ELF-1 (cell line): ENCODE measurements at places on chromosomes 1 and 21.

GRCh38 chr1:71231751-71232150 lies 150.9 kb upstream of the ZRANB2 start:
- no peak for DNase-seq

DNA sequence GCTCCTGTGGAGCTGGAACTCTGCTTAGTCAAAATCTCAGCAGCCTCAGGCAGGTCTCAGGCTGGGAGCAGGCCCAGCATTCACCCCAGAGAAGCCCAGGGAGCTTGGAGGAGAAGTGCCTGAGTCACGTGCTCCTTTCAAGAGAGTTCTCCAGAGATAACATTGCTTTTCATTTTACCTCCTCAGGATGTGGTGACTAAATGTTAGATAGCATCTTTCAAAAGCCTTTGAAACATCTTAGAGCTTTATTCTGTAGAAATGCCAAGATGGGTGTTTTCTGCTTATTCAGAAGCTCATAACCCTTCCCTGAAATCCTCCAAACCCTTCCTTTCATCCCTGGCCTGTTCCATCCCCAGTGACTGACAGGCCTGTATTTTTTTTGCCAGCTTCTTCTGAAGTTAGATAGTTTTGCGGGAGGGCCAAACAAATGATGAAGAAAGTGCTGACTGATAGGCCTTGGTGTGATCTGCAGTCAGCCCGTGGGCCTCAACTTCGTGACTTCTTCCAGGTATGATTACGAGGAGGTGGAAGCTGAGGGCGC lies 58.0 kb downstream of the PGM1 start:
- DNase-seq = no peak

DNA sequence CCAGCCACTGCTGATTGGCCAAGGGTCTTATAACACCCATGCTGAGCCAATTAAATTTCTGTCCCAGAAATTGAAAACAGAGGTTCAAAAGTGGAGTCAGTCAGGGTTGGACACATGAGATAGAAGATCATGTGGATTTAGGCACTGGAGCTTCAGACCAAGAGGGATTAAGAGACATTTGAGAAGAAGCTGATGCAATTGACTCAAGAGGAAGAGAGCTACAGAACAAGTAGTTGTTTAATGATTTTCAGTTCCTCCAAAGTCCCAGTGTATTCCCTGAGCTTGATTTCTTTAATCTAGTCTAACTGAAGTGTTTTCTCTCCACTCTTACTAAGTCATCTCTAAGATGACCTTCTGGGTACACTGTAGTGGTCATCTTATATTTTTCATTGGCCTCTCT lies 227.1 kb downstream of the DUSP10 start:
- DNase-seq = no peak

DNA sequence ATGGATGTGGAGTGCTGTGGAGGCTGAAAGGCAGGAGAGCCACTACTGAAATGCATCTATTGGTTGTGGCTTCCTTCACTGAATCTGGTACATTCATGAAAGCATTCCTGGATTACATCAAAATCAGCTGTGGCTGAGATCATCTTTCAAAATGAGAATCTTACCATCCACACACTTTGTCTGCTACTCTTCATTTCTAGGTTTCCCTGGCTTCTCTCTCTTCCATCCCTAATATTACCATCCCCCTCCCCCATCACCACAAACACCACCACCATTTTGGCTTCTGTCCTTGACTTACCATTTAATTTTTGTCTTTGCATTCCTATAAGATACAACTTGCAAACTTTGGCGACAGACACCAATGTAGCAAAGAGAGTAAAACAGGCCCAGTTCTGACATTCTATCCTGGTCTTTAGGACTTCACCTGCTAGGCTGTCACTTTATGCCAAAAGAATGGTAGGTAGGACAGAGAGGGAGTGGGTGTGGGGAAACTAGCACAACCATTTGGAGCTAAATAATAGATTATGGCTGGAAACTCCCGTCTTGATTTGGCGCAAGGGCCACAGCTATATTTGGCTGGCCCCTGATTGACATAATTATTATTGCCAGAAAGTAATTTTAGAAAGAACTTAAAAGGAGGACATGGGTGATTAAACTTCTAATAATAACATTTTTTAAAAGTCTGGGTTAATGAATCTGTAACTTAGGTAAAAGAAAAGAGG lies 15.1 kb upstream of the DUSP10 start:
- DNase-seq = no peak

GRCh38 chr21:16250273-16250672 lies 520.5 kb downstream of the USP25 start:
- no peak for DNase-seq

GRCh38 chr1:198966519-198966918 lies 327.7 kb downstream of the PTPRC start:
- DNase-seq = no peak
